ENCODE measurements at places on chromosomes 4 and X.
A peak's percentile ranks its signal among the peaks of the same experiment; 100 is the strongest.

DNA sequence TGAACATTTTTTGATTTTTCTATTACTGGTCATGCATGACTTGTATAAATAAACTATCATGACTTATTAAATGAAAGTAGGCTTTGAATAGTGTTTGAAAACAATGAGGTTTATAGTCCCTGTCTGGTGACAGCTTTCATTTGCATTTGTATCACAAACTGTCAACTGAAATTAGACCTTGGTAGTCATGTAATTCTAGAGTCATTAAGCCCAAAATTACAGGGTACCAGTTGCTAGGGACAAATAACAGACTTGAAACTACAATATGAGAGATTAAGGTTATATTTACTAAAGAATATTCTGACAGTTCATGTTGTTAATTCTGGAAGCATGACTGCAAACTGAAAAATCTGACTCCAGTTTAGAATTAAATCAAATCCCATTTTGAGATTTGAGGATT lies 9.2 kb upstream of the VAMP7 start:
- DNase-seq, result no peak

- DNase-seq, result no peak
Observed at GRCh38 chrX:103608306-103608963, 672 bp downstream of the TCEAL3 start.

- no peak for DNase-seq
Observed at GRCh38 chrX:44143061-44143602, 169.9 kb upstream of the NDP start.

DNA sequence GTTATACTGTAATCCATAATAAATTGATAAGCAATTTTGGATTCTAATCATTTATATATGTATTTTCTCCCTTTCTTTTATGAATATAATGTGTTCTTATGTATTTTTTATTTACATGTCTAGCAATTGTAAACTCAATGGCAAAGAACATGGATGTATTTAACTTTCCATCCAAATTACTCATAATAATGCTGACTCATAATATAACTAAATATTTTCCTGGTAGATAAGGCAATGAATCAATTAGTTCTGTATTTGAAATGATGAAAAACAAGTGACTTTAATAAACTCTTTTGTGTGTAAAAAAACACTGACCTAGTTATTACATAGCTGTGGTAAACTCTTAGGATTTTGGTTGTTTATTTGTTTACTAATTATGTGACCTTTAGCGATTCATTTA lies 211.2 kb downstream of the DTHD1 start:
- no peak for DNase-seq

- DNase-seq, result no peak
Observed at GRCh38 chr4:78634011-78634664, 82.6 kb downstream of the ANXA3 start.

DNA sequence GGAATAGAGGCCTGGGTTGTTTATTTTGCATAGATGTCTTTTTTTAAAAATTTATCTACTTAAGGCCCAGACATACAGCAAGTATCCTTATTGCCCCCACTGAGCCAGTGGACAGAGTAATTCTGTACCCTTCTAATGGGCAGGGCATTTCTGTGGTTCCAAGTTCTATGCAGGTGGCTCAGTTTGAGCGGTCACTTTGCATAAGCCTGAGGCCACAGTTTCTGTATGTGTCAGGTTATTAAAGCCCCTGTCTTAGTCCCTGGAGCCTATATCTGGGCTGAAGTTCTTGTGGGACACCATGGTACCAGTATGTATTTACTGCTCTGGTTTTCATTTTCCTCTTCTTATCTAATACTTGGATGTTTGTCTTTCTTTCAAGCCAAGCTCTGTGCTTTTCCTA lies 168.8 kb downstream of the MID1IP1 start:
- DNase-seq, result no peak

DNA sequence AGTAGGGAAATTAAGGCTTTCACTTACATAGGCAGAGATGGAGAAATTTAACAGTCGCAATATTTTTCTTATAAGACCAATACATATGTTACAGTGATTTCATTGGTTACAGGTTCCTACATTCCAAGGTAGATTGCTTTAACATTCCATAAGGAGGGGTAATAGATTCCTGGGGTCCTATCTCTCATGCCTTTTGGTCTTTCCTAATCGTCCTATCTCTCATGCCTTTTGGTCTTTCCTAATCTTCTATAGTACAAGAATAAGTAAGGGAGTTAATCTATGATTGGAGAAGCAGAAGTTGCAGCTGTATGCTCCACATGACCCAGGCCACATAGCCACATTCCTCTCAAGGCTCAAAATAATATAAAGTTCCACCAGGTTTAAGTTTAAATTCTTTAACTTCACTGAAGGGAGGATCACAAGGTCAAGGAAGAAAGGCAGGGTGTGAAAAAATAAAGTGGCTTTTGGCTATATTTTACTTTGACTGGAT lies 285.0 kb upstream of the BOD1L1 start:
- no peak for DNase-seq

GRCh38 chrX:38332505-38332904 lies 5.2 kb upstream of the RPGR start:
- DNase-seq, result no peak

DNA sequence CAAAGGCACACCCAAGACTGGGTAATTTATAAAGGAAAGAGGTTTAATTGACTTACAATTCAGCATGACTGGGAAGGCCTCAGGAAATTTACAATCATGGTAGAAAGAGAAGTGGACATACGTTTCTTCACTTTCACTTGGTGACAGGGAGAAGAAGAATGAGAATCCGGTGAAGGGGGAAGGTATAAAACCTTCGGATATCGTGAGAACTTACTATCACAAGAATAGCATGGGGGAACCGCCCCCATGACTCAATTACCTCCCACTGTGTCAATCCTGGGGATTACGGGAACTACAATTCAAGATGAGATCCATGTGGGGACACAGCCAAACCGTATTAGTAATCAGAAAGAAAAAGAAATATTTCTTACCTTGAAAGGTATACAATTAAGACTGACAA lies 782.9 kb upstream of the HS3ST1 start:
- no peak for DNase-seq

- no peak for DNase-seq
Observed at GRCh38 chr4:106063009-106063408, 167.7 kb downstream of the NPNT start.

DNA sequence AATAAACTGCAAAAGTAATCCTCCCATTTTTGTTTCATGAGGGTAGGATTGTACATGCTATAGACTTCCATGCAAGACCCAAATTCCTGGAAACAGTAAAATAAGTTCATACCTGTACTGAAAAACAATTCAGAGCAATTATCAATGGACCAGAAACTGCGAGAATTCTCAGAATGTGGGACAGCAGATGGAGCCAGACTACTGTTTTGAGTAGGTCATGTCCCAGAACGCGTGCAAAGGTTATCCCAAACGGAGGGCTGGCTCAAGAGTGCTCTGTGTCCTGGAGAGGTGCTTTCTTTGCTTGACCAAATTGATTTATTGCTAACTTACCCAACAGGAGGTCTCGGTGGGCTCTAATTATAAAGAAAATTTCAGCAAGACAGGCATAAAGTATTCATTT lies 1.7 kb upstream of the MAGEH1 start:
- no peak for DNase-seq

DNA sequence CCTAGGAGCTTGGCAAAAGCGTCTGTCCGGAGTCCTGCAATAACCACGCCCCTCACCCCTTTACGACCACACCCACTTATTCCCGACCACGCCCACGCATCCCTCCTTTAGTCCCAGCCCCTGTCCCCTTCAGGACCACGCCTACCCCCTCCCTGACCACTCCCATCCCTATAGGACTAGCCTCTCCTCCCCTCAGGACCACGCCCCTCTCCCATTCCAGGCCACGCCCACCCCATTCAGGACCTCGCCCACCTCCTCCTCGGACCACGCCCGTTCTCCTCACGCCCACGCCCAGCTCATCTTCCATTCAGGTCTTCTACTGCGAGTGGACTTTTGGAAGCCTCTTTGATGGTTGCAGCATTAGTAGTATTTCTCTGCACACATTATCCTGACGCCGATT lies 131.2 kb upstream of the STX18 start:
- DNase-seq, result no peak

GRCh38 chr4:152100379-152101201 lies 339.8 kb upstream of the GATB start:
- DNase-seq, result peak; percentile 43

DNA sequence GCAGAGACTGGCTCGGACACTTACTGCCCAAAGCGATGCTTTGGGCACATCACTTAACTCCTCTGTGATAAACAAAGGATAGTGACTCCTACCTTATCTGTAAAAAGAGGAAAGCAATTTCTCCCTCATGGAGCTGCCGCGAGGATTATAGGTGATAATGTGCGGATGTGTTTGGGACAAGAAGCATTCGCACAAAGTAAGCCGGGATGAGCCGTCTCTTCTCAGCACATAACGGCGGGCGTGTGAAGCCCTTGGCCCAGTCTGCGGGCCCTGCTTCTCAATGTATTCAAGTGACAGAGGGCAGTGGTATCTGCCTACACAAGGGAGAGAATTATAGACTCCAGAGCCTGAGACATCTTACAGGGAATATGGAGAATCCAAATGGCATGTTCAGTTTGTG lies 550.3 kb upstream of the CPEB2 start:
- DNase-seq, result no peak

DNA sequence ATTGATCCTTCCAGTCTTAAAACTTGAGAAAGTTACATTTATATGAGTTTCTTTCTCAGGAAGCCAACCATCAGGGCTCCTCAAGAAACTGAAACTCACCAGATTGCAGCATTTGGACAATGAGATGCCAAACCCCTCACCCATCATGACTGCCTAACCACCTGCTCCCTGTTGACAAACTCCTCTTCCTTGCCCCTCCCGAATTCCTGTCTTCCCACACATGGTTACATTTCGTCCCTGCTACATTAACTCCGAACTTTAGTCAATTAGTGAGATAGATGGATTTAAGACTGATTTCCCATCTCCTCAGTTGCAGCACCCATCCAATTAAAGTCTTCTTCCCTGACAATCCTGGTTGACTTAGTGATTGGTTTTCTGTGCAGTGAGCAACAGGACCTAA lies 118.7 kb downstream of the ZNF330 start:
- no peak for DNase-seq

DNA sequence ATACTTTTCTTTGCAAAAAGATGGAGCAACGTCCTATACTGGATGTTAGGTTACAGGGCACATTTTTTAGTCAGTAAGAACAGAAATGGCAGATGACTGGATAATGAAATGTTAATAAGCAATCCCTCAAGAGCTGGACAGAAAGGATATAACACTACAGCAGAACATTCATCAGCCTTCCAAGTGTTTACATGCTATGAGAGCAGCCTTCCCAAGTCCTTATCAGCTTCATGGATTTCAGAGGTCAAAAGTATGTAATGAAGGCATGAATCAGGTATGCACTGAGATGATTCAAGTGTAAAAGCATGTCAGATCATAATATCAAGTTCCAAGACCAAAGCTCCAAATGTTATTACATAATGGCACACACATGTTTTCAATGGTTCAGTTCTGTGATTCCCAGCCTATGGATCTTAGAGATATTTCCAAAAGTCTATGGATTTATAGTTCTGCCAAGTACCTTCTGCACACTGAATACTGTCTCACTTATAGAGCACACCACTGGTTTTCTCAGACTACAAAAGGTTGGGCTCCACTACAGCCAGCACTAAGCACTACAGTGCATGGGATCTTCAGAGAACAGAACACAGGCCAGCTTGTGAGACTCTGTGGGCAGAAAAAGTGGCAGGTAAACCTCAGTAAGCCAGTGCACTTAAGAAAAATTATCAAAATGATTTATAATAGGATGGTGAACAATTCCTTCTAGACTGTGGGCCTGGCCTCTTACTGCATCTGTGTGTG lies 49.2 kb downstream of the GPC4 start:
- no peak for DNase-seq

- no peak for DNase-seq
Observed at GRCh38 chrX:103400931-103401330, 24.6 kb downstream of the BEX3 start.

DNA sequence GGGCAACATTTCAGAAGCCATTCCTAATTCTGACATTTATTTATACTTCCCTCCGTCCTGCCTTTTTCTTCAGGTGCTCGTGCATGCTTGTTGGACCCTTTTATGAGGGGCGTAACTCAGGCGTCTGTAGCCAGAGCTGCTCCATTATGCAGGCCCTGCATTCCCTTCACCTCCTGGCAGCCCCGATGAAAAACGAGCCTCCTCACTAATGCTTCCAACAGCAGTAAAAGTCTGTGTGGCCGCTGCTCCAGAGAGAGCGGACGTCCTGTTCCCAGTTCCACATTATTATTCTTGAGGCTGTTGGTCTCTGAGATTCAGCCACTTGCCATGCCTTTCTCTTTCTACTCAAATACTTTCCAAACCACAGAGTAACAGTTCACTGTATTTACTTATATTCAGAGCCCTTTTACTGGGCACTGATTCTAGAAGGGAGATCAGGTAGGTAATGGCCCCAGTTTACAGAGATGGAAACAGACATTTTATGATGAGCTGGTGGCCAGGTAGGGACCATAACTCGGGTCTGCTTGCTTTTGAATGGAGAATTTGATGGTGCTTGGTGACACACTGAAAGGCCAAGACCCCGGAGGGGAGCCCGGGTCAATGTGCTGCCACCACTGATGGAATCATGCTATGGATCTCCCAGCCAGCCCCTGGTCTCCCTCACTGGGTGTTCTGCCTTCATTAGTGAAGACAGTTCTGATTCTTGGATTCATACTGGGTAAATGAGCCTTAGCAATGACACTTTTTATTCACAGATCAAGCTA lies 101.0 kb downstream of the GATB start:
- no peak for DNase-seq

DNA sequence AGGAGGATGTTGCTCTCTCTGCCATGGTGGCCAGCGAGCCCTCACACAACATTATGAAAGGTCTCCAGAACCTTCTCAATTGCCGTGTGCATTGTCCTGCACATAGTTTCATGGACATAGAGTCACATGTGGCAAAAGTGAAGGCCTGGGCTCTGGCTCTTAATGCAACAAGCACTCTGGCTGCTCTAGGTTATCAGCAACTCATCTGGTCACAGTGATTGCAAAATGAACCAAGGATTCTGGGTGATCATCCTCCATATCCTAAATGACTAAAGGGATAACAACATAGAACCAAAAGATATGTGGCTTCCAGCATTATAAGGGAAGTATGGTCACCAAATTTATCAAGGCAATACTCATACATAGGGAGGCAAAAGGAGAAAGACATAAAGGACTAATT lies 175.2 kb downstream of the MGST2 start:
- no peak for DNase-seq

GRCh38 chrX:74370487-74370886 lies 50.8 kb upstream of the SLC16A2 start:
- no peak for DNase-seq

DNA sequence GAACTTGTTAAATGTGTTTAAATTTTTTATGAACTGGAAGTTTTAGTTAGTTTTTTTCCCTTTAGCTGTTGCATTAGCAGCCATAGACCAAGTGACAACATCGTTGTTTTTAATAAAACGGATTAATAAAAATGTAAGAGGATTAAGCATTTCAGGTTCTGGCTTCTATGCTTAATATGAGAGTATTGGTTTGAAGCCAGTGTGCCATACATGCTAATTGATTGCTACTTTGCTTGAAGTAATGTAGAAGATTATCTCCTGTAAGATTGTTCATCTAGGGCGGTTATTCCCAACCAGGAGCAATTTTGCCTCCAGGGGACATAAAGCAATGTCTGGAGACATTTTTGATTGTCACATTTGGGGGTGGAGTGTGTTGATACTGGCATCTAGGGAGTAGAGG lies 54.3 kb downstream of the TLL1 start:
- DNase-seq, result no peak
